ENCODE measurements at places on chromosomes 5 and 9. TPM values are rescaled to one million over a fixed set of nuclear protein-coding genes. Genes with fewer than 3 reads are reported as not detected.

HEMGN gene
- not detected for total RNA-seq

BSPRY gene
- not detected for total RNA-seq

WDR38 gene
- not detected for total RNA-seq

LYSMD3 gene
- total RNA-seq: 16.8 TPM

SLC6A18 gene
- not detected for total RNA-seq
